ENCODE measurements at places on chromosomes 5 and 9.

DNA sequence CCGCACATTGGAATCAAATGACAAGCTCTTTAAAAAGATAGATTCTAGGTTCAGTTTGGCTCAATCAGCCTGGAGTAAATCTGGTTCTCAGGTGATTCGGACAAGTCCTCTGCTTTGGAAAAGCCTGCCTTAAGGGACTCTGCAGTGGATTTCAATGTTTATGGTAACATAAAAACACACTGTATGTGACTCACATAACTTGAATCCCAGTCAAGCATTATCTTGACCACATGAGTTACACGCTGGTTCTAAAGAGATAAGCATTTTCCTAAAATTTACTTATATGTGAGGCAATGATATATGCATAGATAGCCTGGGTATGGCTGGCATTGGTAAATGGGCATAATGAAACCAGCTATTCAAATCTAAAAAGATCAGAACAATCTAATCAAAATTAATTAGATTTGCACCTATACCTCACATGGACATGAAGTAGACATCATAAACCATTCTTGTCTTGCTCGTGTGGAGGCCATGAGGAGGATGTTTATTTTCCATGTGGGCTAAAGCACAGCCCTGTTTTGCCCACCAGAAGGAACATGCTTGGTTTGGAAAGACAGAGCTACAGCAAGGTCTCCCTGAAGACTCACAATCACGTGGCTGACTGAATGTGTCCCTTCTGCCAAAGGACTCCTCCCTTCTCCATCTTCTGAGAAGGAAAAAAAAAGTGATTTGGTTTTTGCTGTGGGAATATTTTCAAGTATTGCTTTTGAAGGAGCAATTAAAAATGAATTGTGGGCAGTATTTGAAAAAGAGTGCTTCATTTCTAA, 351.7 kb downstream of the DIRAS2 start:
- no peak for DNase-seq

DNA sequence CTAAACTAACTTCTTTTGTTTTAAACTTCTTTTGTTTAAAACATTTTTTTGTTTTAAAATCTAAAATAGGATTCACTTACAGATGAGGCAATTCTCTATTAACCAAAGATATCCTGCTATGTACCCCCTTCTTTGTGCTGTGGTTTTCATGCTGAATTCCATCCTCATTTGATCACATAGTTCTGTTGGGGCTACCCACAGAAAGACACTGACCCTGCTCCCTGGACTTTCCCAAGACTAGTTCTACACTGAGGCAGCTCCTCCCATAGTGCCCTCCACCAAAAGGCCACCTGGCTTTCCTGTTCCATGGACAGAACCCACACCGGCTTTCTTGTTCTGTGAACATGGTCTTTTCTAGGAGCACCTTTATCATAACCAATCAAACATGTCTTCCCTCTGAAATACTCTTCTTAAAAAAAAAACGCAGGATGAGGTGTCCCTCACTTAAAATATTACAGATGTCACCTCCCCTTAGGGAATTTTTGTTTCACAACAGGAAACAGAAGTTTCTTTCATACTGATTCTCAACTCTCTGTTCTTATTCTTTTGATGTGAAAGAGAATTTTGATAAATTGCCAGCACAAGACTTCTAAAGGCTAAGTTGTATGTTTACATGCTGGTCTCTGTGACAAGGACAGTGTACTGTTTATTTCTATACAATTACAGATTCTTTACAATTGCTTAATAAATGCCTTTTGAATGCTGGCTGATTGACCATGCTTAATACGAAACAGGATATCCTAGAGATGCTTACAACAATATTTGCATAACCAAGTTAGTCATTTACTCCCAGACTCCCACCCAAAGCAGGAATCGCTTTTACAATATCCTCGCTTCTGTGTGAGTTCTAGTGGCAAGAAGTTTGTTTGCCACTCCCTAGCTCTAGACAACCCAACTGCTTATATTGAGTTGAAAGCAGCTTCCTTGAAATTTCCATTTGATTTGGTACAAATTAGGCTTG, 300.4 kb downstream of the DTWD2 start:
- DNase-seq = no peak

DNA sequence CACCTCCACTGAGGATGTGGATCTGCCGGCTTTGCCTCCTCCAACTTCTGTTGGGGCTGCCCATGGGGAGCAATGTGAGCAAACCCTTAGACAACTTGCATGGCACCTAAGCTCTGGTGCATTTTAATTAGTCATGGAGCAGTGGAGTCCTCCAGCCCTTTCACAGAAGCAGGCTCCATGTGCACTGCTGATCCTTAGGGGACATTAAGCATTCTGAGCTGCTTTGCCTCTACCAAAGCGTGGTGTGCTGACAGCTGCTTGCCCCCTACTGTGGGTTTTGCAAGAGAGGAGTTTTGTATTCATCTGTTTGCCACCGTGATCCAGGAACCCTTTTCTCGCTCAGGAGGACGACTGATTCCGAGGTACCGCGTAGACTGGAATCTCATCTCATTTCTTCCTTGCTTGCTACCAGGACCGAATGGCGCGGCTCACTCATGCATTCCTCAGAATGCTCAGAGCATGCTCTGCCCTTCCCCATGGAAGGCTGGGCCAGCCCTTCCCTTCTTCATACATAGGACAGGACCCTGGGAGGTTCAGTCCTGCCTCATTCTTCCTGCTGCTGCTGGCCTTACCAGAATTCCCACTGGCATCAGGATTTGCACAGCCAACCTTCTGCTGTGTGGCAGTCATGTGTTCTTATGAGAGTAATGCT, 432.5 kb downstream of the GADD45G start:
- DNase-seq = no peak

DNA sequence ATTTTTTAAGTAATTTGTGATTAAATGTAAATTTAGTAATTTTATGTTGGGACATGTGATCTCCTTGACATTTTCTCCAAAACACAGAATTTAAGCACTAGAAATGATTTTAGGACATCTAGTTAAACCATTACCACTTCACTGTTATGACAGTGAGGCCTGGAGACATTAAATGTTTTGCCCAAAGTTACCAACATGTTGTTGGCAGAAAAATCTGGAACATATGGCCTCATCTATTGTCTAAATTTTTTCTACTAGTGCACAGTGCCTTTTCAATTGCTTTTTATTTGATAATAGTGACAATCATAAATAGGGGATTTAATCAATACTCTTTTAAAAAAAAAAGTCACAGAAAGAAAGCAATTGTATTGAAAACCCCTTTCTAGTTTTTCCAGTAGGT, 45.6 kb downstream of the PIK3R1 start:
- no peak for DNase-seq

GRCh38 chr5:137335493-137335892, 163.6 kb downstream of the SPOCK1 start:
- no peak for DNase-seq

GRCh38 chr9:81264516-81264915, 424.8 kb downstream of the TLE1 start:
- no peak for DNase-seq

DNA sequence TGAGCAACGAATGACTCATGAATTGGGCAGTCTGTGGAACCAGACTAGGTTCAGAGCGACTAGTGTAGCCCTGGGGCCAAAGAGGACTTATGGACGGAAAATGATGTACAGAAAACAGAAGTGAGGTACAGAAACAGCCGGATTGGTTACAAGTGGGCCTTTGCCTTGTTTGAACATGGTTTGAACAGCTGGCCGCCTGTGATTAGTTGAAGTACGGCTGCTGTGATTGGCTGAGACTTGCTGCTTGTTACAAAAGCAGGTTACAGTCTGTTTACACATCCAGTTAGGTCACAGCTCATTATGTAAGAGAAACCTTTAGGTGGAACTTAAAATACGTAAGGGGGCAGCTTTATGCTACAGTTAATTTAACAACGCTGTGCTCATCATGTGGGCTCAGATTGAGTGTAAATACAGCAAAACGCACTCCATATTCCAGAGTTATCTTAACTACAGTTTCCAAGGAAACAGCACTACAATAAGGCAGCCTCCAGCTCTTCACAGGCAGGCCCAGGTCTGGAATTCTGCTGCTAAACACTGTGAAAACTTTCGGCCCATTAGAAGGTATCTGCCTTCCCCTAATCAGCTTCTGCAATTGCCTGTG, 6.5 kb downstream of the AMACR start:
- peak; percentile 38 for DNase-seq

DNA sequence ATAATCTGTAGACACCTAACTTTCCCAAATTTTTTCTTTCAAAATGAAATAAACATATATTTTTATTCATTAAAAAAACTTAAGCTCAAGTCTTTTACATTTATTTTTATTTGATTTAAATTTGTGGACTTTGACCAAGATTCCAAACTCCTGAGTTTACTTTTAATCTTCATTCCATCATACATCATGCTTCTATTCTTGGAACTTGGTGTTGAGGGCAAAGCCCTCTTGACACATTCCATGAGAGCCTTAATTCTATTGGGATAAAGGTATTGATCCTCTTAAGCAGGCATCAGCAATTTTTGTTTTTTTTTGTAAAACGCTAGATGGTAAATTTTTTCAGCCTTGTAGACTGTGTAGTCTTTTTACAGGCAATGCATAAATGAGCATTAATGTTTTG, 53.6 kb downstream of the FBXO4 start:
- no peak for DNase-seq

DNA sequence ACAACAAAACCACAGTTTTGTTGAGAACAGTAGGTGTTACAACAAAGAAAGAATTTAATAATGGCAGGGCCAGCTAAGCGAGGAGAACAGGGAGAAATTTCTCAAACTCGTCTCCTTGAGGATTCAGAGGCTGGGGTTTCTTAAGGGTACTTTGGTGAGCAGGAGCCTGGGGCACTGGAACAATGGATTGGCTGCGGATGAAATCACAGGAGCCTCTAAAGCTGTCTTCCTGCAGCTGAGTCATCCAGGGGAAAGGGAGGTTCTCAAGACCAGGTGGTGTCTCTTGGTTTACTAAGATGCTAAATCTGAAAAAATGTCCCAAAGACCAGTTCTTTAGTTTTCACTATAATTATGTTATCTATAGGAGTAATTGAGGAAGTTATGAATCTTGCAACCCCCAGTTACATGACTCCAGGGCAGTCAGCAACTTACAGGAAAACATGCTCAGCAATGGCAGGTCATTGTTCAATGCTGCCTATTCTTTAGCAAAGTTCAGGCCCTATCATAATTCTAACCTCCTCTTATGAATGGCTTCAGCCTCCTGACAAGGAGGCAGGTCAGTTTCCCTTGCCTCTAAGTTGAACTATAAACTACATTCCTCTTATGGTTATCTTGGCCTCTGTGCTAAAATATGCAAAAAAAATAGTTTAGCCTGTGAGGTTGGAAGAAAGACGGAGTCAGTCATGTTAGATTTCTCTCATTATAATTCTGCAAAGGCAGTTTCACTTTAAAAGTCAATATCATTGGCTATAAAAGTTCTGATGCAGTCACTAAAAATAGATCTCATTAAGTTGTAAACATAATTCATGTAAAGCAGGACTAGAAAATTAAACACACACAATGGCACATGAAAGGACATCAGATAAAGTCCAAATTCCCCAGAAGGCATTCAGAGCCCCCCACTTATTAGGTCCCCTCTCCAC, 63.3 kb upstream of the CKS2 start:
- DNase-seq = no peak

GRCh38 chr5:100311806-100312205, 223.4 kb upstream of the FAM174A start:
- DNase-seq = no peak

GRCh38 chr5:35771300-35771699, 85.4 kb upstream of the IL7R start:
- no peak for DNase-seq

- no peak for DNase-seq
These were observed 5.7 kb upstream of the BHMT start for GRCh38 chr5:79105868-79106267.
